ENCODE measurements at places on chromosomes 7 and 10. TPM values are rescaled to one million over a fixed set of nuclear protein-coding genes. Genes with fewer than 3 reads are reported as not detected.

Gene AGAP9
- 10.9 TPM for polyA plus RNA-seq

Gene TRIP6
- 41.1 TPM for polyA plus RNA-seq

DNA sequence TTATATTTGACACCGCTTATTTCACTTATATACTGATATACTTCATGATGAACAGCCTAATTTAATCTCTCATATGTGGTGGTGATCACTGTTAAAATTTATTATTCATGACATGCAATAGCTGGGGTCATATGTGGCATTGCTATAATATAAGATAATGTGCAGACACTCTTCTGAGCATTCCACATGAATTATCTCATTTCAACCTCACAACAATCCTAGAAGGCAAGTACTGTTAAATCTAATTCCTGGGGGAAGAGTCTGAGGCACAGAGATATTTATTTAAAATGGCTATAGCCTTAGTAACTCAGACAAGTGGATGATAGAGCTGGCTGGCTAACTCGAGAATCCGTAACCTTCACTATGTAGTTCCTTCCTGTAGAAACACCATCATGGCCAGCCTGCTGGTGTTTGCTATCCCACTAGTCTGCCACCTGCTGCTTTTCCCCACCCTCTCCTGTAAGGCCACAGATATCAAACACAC lies 46.6 kb upstream of the A1CF start:
- no peak for DNase-seq

- DNase-seq: no peak
Measured at GRCh38 chr7:127598318-127598717, 4.8 kb downstream of the FSCN3 start.

- peak; percentile 18 for DNase-seq
Measured at GRCh38 chr7:22944510-22944909, 69.4 kb downstream of the HYCC1 start.
